ENCODE measurements at places on chromosomes 16 and 17.

- DNase-seq, result no peak
Observed at GRCh38 chr16:73418691-73419090, 370.8 kb upstream of the ZFHX3 start.

- DNase-seq, result no peak
Observed at GRCh38 chr16:77214411-77215138, 15.4 kb downstream of the SYCE1L start.

GRCh38 chr16:75238132-75238852, 13.1 kb downstream of the BCAR1 start:
- DNase-seq, result no peak

GRCh38 chr17:80036715-80037477, 454 bp downstream of the CCDC40 start:
- DNase-seq, result peak; percentile 67
